ENCODE measurements at places on chromosomes 3 and 15. TPM values are rescaled to one million over a fixed set of nuclear protein-coding genes. Genes with fewer than 3 reads are reported as not detected.

CPNE9 gene
- not detected for total RNA-seq

DNA sequence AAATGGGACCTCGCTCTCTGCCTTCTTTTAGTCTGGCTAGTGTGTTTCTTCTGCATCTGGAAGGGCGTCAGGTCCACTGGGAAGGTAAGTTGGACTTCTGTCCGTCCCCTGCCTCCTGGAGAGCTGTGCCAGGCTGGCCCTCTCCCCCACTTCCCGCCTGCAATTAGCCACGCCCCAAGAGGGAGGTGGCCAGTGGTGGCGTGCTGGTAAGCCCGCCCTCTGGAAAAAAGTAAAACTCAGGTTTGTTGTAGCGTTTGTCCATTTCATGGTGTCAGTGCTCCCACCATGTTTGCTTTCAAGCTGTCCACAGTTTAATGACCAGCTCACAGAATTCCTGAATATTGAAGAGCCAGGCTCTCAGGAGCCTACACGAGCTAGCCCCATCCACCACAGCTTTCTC lies 55.6 kb downstream of the SLC6A6 start:
- DNase-seq, result no peak

C3orf22 gene
- not detected for total RNA-seq

DNA sequence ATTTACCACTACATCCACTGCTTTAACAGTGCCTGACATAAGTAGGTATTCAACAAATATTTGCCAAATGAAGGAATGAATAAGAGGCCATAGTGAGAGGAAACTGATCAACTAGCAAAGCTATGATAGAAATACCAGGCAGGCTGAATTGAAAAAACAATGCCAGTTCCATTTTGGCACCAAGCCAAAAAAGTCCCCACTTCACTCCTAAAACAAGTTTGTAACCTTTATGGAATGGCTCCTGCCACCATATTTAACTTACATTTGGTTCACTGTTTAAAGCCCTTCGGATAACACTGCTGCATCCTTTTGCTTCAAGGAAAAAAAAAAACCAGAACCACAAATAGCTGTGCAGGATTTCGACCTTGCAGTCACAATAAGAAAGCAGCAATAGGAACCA lies 166.1 kb downstream of the FRMD5 start:
- DNase-seq, result no peak

GRCh38 chr3:116064646-116065045 lies 380.6 kb downstream of the LSAMP start:
- no peak for DNase-seq

BCL2A1 gene
- total RNA-seq, result not detected

DNA sequence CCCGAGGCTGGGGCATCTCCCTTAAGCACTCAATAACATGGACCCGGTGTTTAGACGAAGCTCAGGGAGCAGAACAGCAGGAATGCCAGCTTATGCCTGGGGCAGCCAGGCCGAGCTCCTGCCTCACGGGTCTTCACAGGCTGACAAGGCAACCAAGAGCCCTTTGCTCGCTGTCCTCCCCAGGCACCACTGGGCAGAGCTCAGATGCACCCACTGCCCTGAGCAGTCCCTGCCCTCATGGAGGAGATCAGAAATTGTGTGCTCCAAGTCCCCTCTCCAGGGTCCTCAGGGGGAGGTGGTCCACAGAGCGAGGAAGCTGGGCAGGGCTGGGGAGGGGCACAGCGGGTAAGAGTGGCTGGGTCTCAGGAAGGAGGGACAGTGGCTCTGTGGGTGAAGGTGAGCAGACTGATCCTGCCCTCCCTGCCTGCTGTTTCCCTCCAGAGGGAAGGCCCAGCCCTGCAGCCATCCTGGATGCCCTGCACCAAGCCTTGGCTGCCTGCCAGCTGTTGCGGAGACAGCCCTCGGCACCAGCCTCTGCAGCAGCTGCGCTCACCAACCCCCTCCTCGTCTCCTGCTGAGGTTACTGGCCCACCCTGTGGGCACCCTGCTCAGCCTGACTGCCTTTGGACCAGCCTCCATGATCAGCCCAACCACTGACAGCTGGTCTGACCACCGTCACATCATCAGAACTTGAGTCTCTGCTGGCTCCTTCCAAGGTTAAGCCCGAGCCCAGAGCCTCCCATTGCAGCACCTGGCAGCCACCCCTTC lies 21.1 kb upstream of the GP9 start:
- peak; percentile 66 for DNase-seq

GRCh38 chr3:189978753-189979152 lies 141.9 kb downstream of the P3H2 start:
- DNase-seq, result no peak

MAGI1 gene
- 15.6 TPM for total RNA-seq

DNA sequence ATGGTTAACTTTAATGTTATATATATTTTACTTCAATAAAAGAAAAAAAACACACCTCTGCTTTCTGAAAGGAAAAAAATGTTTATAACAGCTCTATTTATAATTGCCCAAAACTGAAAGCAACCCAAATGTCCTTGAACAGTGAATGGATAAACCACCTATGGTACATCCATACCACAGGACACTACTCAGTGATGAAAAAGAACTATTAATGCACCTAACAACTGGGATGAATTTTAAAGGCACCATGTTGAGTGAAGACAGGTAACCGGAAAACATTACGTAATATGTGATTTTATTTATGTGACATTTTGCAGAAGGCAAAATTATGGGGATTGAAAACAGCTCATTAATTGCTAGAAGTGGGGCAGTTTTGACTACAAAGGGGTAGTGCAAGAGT lies 23.8 kb upstream of the FOXP1 start:
- DNase-seq, result no peak

SENP5 gene
- 18.8 TPM for total RNA-seq

FILIP1L gene
- total RNA-seq, result 1.2 TPM

DNA sequence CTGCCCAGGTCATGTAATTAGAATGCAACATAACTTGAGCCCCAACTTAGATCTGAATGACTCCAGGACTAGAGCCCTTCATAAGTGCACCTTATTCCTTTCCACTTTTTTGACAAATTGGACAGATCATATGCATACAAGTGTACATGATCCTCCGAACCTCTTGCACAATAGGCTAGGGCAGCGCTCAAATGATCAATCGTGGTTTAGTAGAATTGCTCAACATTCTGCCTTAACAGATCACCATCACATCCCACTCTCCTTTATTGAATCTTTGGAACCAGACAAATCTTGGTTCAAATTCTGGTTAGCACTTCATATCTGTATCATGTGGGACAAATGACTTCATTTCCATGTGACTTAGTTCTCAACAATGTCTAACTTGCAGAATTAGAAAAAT lies 106.8 kb upstream of the CDIN1 start:
- DNase-seq, result no peak

DNA sequence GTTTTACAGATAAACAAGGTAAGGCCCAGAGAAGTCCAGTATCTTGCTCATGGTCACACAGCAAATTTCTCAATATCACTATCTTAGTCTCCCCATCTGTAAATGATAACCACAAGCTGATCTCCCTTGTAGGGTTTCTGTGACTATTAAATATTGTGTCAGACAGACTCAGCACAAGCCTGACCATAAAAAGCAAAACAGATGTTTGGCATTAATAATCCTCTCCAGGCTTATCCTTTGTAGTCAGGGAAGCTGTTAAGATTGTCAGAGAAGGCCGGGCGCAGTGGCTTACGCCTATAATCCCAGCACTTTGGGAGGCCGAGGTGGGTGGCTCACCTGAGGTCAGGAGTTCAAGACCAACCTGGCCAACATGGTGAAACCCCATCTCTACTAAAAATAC lies 173.2 kb upstream of the PRICKLE2 start:
- no peak for DNase-seq

- no peak for DNase-seq
Observed at GRCh38 chr3:175605851-175606250, 746.7 kb downstream of the NAALADL2 start.

ALDH1A3 gene
- total RNA-seq, result 21.0 TPM

PIGBOS1 gene
- total RNA-seq, result 3.9 TPM

GRCh38 chr3:65107174-65107573 lies 419.4 kb upstream of the ADAMTS9 start:
- no peak for DNase-seq

- DNase-seq, result no peak
Observed at GRCh38 chr3:17747890-17748247, 5.4 kb upstream of the TBC1D5 start.

CFAP100 gene
- 2.3 TPM for total RNA-seq

GRCh38 chr3:111601810-111602209 lies 6.7 kb upstream of the ZBED2 start:
- no peak for DNase-seq

AGBL1 gene
- total RNA-seq, result not detected

DNA sequence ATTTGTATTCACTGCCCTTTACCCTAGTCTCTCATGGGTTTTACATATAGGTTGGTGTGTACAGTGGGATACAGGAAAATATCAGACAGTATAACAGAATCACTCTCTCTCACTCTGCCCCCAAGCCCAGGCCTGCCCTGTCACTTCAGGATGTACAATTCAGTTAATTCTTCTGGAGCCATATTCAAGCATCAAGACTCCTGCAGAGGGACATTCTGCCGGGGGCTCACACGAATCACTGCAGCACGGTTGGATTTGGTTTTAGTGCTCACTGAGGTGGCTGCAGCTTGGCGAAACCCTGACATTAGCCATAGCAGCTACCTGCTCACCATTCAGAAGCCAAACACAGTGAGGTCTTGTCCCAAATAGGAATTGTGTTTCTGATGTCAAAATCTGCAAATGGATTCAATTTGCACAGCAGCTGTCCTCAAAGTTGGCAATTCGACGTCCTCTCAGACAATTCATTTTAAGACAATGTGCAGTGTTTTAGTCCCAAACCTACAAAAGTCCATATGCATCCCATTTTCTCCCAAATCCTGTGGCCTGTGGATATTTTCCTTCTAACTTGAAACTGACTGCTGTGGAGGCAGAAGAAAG lies 82.9 kb downstream of the CHSY1 start:
- peak; percentile 3 for DNase-seq

DNA sequence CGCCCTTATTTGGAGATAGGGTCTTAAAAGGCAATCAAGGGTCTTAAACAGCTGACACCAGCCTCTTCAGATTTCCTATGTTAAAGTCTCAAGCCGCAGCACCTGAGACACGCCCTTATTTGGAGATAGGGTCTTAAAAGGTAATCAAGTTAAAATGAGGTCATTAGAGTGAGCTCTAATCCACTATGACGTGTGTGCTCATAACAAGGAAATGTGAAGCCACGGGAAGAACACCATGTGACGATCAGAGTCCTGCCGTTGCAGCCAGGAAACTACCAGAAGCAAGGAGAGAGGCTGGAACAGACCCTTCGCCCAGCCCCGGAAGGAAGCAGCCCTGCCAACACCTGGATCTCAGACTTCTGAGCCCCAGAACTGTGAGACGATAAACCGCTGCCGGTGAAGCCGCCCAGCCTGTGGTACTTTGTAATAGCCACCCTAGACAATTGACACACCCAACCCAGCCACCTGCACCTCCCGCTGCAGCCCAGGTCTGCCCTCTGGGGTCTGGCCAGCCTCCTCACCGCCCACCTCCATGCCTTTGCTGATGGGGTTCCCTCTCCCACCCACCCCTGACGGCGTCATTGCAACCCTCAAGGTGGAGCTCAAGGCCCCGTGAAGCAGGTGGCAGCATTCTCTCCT lies 137.9 kb downstream of the MEGF11 start:
- DNase-seq, result no peak

RBP2 gene
- not detected for total RNA-seq

- no peak for DNase-seq
Observed at GRCh38 chr3:126493739-126494138, 18.0 kb upstream of the ZXDC start.

DNAJA4 gene
- total RNA-seq, result 16.0 TPM

DNA sequence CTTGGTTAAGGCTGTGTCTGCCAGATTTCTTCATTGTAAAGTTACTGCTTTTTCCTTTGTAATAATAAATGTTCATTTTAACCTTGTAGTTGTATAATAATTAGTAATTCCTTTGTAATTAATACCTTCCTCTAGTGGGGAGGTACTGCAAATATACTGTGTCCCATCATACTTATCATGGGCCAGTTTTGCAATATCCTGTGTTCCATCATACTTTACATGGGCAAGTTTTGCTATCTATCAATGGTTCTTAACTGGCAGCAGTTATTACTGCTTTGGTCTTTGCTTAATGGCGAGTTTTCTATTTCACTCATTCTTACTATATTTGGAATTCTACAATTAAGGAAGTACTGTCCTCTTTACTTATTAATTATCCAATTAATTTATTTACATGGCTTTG lies 10.6 kb downstream of the ATP2C1 start:
- DNase-seq, result no peak

DNA sequence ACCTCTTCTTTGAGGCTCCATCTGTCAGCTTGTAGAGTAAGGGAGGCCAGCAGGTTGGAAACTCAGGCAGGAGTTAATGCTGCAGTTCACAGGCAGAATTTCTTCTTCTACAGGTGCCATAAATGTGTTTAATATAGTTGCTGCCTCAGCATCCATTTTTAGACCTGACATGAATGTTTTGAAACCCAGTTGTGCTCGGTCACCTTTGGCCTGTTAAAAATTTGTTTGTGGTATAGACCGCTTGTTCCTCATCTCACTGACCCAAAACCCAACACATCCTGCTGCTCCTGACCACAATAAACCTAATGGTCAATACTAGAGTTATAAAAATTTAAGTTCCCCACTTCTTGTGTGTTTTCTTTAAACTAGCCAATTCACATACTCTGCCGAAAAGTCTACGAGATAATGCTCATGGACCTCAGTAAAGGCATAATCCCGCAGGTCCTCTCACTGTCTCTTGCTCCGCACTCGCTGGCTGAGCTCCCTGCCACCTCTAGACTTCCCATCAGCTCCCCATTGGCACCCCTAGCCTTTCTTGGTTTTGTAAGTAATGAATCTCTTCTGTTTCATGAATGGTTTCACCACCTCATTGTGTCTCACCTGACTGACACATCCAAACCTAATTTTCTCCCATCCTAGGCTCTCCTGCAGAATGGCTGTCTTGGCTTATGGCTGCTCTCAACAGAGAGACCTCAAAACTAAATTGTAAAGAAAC lies 138.5 kb upstream of the STRIT1 start:
- no peak for DNase-seq

GRCh38 chr3:98453827-98454226 lies 9.2 kb upstream of the OR5K1 start:
- no peak for DNase-seq

- DNase-seq, result peak; percentile 100
Observed at GRCh38 chr3:128383316-128384235, 83.1 kb downstream of the DNAJB8 start.

MME gene
- total RNA-seq, result 0.03 TPM

FGF12 gene
- not detected for total RNA-seq

- DNase-seq, result no peak
Observed at GRCh38 chr15:93819826-93820225, 411.5 kb upstream of the MCTP2 start.

SUMF1 gene
- 21.8 TPM for total RNA-seq

ETV5 gene
- 39.6 TPM for total RNA-seq

- no peak for DNase-seq
Observed at GRCh38 chr15:31525185-31525695, 198.6 kb downstream of the KLF13 start.

EEFSEC gene
- total RNA-seq, result 16.8 TPM

GRCh38 chr3:112090887-112091586 lies 4.8 kb downstream of the C3orf52 start:
- peak; percentile 80 for DNase-seq

MESP1 gene
- total RNA-seq, result 0.71 TPM

Measured in HT-29 (cell line).